ENCODE measurements at places on chromosomes 1 and 21.

GRCh38 chr1:173669491-173669941, at the start of gene ANKRD45:
ANKRD45 (minus strand) TSS chr1:173669851; CDS start chr1:173659418, 10,433 bp downstream.
- no peak for DNase-seq

GRCh38 chr1:226643611-226644540, 95.2 kb downstream of the ITPKB start:
- DNase-seq = no peak

GRCh38 chr1:171126504-171126903, 35.8 kb downstream of the FMO3 start:
- no peak for DNase-seq

GRCh38 chr1:246583448-246584185, 17.4 kb downstream of the CNST start:
- no peak for DNase-seq

DNA sequence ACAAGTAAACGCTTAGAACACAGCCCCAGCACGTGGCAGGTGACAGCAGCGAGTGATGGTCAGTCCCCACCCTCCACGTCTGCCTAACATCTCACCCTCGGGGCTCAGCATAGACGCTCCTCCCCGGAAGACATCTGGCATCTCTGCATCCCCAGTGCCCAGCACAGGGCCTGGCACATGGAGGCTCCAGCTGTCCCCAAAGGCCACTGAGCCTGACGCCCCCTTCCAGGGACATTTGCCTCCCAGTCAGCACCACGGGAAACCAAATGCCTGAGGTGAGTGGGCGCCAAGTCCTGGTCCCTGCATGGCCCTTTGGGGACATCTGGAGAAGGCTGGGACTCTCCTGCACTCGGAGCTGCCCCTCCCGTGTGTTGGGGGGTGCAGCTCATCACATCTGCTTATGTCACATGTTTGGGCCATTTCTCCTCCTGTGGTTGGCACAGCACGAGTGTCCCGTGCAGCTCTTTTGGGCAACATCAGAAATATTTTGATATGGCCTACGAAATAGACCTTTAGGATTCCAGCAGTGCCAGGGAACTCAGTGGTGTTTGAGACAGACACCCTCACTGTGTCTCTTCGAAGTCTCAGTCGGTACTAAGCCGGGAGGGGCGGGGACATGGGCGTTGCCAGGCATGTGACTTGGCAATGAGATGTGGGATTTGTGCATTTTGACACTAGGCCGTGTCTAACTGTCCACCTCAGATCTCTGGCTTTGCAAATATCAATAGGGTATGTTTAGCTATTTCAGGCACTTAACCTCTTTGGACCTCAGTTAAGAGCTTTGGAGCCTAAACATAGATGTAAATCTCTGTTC, 315.0 kb downstream of the PTPRU start:
- DNase-seq = no peak

DNA sequence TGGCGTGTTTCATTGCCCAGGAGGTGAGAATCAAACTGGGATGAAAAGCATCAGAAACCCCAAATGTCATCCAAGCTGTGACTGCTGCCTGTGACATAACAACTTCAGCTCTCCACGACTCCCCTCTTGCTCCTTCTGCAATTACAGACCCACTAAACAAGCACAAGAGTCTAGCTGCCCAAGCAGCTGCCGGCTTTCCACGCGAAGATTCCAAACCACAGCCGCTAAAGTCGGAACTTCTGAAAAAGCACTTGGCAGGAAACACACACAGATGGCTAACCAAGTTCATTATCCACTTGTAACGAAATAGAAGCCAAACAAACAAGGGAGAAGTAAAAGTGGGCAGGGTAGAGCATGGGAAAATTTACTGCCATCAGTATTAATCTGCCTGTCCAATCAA, 198.1 kb downstream of the SLC35F3 start:
- DNase-seq = no peak

GRCh38 chr1:99659755-99660210, 13.9 kb downstream of the PALMD start:
- DNase-seq = no peak

DNA sequence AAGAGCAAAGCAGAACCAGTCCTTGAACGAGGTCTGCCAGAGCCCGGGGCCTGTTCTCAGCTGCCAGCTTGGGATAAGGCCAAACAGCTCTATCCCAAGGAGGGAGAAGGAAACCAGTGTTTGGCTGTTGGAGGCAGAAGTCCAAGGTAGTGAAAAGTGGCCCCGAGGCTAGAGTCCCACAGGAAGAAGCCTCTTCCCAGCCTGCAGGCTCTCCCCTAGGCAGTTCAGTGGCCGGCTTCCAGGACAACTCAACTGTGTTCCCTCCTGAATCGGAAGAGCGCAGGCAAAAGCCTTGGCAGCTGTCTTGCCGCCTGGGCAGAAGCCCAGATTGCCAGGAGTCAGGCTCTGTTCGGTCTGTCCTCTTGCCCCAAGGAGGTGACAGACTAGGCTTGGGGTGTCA, 19.3 kb downstream of the QSOX1 start:
- DNase-seq = no peak

DNA sequence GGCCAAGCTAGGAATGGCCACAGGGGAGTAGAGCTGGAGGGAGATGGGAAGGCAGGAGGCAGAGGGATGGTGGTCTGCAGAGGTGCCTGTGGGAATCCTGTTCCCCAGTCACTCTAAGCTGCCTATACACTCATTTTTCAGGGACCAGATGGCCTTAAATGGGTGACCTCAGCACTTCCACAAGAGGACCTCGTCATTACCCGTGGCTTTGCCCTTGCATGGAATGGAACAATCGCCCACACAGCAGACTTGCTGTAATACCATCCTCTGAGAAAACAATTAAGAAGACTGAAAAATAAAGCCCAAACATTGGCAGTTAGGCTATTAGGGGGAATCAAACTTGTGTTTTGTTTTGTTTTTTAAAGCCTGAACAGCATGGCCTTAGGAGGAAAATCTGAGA, 12.9 kb upstream of the TNN start:
- DNase-seq = no peak

DNA sequence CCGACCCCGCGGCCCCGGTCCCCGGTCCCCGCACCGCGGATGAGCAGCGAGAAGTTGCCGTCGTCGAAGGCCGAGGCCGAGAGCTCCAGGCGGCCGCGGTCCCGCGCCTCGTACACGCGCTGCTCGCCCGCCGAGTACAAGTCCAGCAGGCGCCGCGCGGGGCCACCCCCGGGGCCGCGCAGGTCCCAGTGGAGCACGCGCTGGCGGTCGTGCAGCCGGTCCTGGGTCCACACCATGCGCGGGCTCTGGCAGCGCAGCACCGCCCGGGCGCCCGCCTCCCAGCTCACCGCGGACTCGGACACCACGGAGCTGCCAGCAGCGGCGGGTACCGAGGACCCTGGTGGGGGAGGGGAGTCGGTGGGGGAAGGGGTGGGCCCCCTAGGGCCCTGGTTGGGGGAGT, 2.9 kb downstream of the MXRA8 start:
- no peak for DNase-seq

- no peak for DNase-seq
Observed at GRCh38 chr1:63350320-63350719, 17.1 kb upstream of the ALG6 start.

DNA sequence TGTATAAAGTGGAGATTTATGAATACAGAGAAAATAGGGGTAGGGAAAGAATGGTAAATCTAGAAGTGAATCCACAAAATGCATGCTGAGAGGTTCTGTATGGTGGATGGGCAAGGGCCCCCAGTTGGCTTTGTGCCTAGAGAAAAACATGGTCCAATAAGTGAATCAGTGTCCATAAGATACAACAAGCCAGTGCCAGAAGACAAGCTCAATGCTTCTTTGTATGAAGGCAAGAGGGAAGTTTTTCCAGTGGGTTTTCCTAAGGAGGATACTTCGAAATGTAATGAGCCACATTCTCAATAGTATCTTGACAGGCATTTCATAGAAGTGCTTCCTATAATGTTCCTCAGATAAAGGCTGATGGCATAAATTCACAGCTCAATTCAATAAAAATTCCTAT, 169.4 kb upstream of the HMCN1 start:
- DNase-seq = no peak

GRCh38 chr1:31426249-31426922, 13.4 kb downstream of the SERINC2 start:
- no peak for DNase-seq

- no peak for DNase-seq
Observed at GRCh38 chr1:48242141-48242736, 19.7 kb downstream of the SLC5A9 start.

DNA sequence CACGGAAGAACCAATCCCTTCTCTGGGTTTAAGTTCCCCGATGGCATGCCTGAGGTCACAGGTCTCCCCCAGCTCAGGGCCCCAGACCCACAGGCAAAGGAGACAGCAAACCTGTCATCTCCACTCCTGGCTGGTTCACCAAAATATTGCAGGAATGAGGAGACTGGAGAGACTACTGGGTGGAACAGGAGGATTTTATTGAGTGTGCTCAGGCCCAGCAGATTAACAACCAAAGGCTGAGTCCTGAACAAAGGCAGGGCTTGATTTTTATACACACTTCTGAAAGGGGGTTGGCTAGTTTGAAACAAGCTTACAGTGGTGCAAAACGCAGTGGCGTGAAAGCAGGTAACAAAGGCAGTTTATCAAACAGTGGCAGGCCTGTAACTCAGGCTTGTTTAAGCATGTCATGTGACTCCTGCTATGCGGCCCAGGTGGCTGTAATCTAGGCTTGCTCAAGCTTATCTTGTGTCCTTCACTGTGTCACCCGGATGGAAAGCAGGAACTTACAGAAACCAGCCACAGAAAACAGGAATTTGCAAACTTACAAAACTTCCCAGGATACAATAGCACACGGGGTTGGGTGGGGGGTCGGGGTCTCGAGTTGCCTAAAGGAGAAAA, 27.4 kb upstream of the KCNJ15 start:
- no peak for DNase-seq

Data from stimulated activated CD8-positive, alpha-beta memory T cell treated with anti-CD3 and anti-CD28 coated beads, Interleukin-4, amount 100 ng/mL, for 1 hour (primary cell).